ENCODE measurements at places on chromosomes 12 and 14.

- DNase-seq: no peak
These were observed 60.5 kb downstream of the CACNA1C start for GRCh38 chr12:2113119-2113912.

GRCh38 chr12:91811481-91812287 is 334.0 kb downstream of the BTG1 start:
- DNase-seq: peak; percentile 57

GRCh38 chr14:52692248-52692962 is 3.0 kb downstream of the ERO1A start:
- DNase-seq: no peak

- DNase-seq: no peak
These were observed 914 bp upstream of the GARIN2 start for GRCh38 chr14:67188326-67188725.

DNA sequence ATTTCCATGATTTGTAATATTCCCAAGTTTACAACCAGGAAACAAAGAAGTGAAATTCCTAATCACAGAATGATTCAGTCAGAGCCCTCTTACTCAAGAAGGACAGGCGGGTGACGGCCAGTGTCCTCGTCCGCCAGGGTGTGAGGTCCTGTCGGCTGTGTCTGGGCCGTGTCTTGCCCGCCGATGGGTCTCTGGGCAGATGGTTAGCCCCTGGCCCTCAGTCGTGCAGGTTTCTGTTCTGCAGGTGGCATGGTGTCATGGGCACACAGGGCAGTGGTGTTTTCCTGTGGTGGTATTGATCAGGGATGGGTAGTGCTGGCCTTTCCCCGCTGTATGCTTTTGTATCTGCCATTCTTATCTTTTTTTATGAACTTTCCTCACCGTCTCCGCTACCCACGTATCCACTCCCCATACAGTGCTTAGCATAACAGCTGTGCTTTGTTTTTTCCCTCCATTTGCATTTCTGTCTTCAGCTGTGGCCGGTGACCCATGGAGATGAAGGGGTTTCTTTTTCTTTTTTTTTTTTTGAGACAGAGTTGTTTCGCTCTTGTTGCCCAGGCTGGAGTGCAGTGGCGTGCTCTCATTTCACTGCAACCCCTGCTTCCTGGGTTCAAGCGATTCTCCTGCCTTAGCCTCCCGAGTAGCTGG is 100.7 kb downstream of the TSPAN9 start:
- DNase-seq: no peak

GRCh38 chr14:105059035-105059924 is 6.0 kb downstream of the GPR132 start:
- peak; percentile 34 for DNase-seq

- DNase-seq: no peak
These were observed 103.0 kb downstream of the BRMS1L start for GRCh38 chr14:35929186-35929585.

DNA sequence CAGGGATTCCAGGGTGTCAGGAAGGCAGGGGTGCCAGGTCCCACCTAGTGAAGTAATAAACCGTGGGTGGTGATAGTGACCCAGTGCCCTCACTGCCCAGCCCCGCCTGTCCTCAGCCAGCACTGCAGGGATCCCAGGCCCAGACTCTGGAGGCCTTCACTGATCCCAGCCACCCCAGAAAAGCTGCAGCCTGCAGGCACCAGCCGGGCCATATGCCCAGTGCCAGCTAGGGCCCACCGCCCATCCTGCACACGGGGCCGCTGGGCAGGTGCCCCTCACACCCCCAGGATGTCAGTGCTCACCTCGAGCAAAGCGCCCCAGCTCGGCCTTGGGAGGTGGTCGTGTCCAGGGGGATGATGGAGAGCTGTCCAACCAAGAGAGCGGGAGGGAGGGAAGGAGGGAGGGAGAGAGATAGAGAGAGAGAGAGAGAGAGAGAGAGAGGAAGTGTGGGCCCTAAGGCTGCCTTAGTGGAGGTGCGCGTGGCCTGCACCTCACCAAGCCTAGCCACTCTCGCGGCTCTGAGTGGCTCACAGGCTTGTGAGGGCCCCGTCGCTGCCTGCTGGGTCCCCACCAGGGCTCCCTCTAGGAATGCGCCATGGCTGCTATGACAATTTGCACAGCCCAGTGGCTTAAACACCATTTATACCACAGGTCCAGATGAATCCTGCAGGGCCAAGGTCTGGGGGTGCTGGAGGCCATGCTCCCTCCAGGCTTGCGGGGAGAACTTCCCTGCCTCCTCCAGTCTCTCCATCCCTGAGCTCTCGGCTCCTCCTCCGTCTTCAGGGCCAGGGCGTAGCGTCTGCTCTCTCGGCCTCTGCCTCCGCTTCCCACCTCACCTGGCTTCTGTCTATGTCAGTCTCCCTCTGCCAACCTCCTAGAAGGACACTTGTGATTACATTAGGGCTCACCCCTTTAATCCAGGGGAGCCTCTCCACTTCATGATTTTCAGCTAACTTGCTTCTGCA is 401.0 kb downstream of the TMEM121 start:
- DNase-seq: no peak

GRCh38 chr12:109131154-109132050 is 15.0 kb downstream of the ACACB start:
- DNase-seq: no peak

GRCh38 chr12:49092086-49092815 is 2.4 kb downstream of the DHH start:
- peak; percentile 34 for DNase-seq

- no peak for DNase-seq
These were observed 12.2 kb downstream of the CHURC1 start for GRCh38 chr14:64926398-64926995.

- no peak for DNase-seq
These were observed 148.8 kb upstream of the DCN start for GRCh38 chr12:91331371-91331770.

DNA sequence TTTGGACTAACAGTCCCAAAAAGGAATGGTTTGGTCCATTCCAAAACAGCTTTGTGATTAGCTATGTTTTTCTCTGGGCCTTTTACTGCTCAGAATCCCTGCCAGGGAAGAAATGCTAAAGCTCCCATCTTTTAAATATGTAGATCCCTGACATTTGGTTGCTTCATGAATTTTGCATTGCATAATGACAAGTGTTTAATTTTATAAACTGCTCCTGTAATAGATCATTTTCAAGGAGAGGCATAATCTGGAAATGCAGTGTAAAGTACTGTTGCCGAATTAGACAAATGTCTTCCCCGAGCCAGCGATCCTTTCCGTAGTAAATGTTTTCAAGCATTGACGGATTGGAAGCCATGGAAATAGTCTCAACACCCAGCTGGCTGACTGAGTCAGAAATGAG is 291.3 kb upstream of the PRKD1 start:
- no peak for DNase-seq

DNA sequence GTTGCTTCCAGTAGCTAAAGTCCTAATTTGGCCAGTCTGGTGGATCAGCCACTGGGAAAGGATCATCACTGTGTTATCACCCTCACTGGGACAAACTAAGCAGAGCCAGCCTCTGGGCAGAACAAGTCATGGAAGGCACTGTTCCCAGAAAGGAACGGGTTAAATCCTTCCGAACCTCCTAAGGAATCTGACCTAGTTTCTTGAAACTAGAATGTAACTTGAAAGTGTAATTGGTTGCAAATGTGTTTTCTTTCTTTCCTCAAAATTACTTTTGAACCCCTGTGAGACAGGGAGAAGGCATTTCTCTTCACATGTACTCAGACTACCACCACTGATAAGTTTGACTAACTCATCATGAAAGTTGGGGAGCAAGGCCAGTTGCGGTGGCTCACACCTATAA is 18.7 kb upstream of the KICS2 start:
- DNase-seq: no peak

DNA sequence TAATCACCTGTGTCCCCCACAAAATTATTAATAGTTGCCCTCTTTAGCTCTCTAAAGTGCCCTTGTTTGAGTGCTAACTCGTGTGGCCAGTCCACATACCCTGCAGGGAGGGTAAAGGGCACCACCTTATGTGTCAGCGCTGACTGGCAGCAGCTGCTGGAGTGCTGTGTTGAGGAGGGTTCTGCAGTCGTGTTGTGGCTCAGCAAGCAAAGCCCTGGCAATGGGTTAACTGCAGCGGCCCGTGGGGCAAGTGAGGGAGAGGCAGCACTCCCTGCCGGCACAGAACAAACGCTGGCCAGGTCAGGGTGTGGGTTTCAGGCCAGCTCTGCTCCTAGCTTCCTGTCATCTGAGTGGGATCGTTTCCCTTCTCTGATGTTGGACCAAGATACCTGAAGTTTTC is 369.8 kb downstream of the CACNA1C start:
- no peak for DNase-seq

DNA sequence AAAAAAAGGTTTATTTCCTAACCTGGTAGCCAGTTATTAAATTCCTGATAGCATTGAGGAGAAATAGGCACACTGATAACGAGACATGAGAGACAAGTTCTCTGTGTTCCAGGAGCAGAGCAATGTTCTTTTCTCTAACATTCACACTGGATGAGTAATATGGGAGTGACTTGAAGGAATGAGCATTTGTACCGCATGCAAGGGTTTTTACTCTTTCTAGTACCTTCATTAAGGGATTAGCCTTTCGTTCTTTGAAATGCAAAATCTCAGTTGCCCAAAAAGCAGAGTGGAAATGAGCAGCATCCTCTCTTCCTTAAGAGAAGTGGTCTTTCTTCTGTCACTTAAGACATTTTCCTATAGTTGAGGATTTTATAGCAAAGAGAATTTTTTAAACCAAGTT is 54.7 kb downstream of the FGD4 start:
- DNase-seq: no peak

DNA sequence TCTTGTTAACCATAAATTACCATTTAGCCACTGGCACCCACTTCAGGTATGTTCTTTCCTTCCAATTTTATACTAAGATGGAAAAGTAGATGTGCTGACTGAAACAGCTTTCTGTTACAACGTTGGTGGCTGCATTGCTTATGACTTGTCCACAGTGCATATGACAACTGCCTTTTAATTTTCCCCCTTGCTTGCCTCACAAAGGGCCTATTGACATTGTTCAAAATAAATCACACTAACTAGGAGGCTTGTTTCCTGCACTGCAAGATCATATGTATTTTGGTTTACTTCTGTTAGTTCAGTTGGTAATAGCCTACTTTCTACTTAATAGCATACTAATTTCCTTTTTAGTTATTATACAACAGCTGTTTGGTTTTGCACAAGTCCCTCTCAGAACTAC is 55.4 kb downstream of the SCAF11 start:
- DNase-seq: no peak

DNA sequence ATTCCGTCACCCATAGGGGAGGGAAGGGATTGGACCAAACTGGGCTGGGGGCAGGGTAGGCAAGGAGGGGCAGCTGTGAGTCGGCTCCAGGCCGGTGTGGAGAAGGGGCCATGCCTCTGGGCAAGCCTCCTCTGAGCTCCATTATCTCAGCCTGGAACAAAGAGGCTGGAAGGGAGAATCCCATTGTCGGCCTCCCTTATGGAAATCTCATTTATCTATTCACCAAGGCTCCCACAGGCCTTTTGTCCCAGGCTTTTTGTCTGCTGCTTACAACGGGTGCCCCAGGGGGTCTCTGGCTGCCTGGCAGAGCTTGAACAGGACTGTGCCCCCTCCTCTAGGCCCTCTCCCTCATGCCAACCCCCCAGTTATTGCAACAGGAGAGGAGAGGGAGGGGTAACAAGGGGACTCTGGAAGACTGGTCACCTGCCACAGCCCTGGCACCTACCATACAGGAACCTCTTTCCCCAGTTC is 19.5 kb downstream of the FIGNL2 start:
- DNase-seq: no peak

DNA sequence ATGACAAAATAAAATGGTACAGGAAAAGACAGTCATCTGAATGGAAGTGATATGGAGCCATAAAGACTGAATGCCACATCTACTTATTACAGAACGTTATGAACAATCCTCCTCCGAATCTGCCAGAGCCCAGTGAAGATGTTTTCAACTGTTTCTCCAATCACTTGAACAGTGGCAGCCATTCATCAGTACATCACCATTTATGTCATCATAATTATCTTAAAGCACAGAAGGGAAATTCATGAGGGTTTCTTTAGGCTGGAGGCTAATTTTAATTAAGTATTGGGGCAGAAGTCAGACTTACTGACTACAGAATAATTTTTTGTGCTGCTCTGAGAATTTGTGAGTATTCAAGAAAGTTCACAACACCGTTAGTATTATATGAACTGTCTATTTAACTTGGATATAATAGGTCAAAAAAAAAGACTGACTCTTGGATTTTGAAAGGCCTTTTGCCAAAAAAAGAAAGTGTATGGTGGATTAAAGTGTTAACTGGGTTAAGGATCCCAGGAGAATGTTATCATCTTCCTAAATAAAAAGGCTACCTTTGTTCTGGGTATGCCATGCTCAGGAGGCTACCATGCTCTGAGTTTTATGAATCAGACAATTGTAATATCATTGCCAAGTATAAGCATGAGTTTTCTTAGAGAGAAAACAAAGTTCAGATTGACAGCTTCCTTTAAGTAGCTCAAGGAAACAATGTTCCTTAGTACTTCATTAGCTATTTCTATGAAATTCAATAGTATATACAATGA is 40.1 kb downstream of the PDZRN4 start:
- no peak for DNase-seq

GRCh38 chr14:99174770-99175319 is 97.2 kb downstream of the BCL11B start:
- no peak for DNase-seq

GRCh38 chr14:90804292-90805083 is 11.7 kb downstream of the TTC7B start:
- DNase-seq: no peak

- DNase-seq: no peak
These were observed 469.3 kb downstream of the LRIG3 start for GRCh38 chr12:58450868-58451482.

DNA sequence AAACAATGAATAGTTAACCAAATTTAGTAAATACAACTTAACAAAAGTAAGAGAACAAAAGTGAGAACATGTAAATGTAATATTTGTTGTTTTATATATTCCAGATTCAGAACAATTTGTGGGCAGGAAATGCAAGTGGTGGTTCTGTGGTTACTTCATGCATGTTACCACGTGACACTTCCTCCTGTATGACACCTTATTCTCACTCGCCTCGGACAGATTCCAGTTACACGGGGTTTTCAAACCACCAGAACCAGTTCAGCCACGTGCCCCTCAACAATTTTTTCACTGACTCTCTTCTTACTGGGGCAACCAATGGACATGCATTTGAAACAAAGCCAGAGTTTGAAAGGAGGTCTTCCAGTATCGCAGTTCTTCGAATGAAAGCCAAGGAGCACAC is 21.0 kb downstream of the ALX1 start:
- DNase-seq: no peak

DNA sequence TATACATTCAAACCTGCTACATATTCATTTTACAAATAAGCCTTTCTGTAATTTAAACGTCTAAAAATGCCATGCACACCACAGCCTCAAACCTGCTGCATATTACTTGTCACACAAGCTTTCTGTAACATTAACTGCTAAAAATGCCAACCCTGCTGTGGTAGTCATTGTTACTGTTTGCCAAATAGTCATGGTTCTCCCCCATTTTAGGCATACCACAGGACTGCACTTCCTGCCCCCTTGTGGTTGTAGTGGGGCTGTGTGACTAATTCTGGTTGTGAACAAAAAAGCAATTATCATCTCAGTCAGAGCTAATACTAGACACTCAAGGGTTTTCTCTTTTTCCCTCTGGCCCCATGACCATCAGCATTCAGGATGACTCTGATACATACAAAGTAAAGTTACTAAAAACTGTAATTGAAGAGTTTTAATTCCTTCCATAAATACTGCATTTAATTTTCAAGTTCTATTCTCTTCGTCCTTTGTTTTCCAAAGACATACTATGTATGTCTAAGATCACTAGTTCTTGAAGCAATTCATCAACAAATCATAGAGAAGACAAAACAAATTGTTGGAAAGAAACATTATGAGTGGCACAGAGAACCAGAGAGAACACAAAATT is 5.7 kb upstream of the SLC35F4 start:
- DNase-seq: no peak

Measured in activated naive CD8-positive, alpha-beta T cell treated with anti-CD3 and anti-CD28 coated beads, Interleukin-2, amount 50 U/mL, for 16 hours (primary cell).